KG1 (cell line): ENCODE measurements at places on chromosomes 2 and 18.

DNA sequence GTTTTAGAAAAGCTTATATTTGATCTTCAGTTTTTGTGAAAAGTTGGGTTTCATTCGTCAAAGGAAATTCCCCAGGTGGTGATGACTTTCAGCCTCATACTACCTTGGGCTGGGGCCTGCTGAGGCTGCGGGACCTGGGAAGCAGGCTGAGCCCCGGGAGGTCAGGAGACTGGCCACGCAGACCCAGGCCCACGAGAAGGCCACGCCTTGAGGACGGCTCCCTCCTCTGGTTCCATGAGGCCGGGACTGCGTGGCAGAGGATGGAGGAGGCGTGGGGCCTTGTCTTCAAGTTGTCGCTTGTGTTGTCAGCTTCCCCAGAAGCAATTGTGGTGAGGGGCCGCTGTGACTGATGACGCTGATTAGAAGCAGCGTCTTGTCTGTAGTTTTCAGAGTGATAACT is 11.8 kb downstream of the CNDP2 start:
- no peak for DNase-seq

DNA sequence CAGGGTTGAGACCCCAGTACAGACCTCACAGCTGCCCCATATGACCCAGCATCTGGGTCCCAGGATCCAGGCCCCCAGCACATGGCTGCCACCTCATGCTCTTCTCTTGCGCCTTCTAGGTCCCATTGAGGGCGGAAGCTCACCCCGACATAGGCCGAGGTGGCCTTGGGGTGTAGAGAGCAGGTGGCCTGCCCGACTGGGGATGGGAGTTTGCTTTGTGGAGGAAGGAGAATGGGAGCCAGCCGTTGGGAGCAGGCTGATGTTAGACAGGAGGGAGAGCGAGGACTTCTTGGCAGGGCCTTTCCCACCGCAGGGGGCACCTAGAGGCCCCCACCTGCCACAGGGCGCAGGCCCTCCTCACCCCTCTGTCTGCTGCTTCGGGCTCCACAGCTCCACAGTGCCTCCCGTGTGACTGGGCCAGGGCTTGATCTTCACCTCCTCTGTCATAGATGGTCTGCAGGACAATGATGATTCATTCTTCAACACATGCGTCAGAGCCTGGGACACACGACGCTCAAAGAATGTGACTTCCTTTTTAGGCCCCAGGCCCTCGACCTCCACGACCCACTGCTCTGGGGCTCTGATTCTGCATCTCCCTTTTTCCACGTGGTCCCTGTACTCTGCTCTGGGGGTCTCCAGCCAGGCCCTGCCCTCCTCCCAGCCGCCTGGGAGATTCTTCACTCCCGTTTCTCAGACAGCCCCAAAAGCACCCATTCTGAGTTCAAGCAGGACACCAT is 86.6 kb upstream of the ODC1 start:
- no peak for DNase-seq

- DNase-seq = no peak
Observed at GRCh38 chr2:29106980-29107388, 8.2 kb upstream of the CLIP4 start.

DNA sequence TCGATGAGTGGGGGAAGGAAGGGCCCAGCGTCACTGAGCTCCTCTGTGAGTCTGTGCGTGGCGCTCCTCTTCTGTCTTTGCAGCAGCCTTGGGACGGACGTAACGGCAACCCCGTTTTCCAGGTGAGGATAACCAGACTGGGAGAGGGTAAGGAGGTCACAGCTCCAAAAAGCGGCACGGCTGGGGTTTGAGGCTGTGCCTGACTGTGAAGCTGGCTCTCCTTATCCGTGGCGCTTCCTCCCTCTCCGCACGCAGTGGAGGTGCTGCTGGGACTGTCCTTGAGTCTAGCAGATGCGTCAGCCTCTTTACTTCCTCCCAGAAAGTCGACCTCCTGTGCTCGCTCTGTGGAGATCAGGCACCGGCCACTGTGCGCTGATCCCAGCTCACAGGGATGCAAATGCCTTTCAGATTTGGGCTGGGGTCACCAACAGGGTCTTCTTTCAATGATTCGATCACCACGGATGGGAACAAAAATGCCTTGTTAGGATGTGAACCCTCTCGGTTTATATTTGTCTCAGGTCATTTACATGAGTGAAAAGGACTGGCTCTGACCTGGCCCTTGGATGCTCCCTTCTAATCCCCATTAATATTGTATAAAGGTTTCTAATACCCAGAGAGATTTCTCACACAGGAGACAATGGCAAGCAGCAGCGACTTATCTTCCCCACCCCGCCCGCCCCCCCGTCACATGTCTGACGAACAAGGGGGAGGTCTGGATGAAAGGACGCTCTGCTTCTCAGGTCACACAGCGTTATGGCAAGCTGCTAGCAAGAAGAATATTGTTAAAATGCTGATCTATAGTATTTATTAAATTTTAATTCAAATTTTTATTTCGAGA is 30.1 kb upstream of the E2F6 start:
- no peak for DNase-seq

- no peak for DNase-seq
Observed at GRCh38 chr2:178912416-178913048, 105.3 kb upstream of the TTN start.

- DNase-seq = no peak
Observed at GRCh38 chr18:24651434-24651833, 191.0 kb downstream of the HRH4 start.

- no peak for DNase-seq
Observed at GRCh38 chr18:63897072-63897471, 9.6 kb downstream of the SERPINB2 start.

DNA sequence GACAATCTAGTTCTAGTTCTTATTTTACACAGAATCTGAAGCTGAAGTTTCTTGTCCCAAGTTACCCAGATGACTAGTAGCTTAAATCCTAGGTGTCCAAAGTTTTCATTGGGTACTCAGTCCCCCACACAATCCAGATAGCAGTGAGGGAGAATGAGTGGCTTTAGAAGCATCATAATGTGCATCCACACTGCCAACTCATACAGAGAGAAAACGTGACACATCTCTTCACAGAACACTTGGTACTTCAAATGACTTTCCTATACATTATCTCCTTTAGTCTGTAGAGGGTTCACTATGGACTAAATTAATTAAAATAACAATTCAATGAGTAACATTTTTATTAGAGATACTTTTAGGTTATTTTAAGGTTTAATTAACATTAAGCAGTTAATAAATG is 45.2 kb downstream of the STRADB start:
- DNase-seq = no peak

DNA sequence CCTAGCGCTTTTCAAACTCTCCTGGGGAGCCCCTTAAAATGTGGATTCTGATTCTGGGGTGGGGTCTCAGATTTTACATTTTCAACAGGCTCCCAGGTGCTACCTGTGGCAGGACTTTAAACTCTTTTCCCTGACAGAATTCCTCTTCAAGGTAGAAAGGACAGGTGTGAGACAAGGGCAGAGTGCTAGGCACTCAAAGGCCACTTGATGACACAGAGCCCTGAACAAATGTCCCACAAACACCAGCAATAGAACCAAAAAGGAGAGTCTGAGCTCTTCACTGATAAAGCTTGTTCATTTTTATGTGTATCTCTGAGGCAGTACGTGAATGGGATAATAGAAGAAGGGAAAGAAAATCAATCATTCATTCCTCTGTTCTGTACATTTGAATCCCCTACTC is 77.7 kb upstream of the PELI1 start:
- no peak for DNase-seq

DNA sequence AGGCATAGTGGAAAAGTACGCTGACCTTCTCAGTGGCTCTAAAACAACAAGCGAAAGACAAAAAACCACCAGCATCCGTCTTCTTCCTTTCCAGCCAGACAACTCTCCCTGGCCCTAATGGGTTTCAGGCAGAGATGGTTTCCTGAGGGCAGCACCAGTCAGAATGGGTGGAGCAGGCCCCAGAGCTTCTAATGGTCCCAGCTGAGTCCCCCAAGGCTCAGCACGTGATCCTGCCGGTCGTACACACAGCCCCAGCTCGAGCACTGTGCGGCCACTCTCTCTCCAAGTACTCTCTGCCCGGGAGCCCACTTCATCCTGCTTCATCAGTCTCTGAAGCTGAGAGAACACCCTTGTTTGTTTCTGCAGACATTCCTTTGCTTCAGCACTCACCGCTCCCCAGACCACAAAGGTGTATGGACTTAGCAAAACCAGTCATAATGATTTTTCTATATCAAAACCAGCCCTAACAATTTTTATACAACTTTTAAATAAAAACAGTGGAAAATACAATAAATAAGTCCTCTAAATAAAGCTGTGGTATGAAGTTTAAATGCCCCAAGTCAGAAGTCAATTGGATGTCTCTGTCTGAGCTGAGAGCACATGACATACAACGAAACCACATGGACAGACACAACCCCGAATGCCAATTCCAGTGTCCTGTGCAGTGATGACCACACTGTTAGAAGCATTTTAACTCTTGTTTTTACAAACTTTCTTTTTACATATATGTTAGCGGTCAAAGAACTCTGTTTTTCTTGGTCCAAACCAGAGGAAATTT is 63.9 kb downstream of the PARD6G start:
- no peak for DNase-seq

GRCh38 chr2:77104554-77104953 is 417.6 kb downstream of the LRRTM4 start:
- no peak for DNase-seq
